AG04449 (cell line): ENCODE measurements at places on chromosomes 16 and 17.

- DNase-seq = no peak
Measured at GRCh38 chr17:45867702-45868101, 23.0 kb downstream of the SPPL2C start.

GRCh38 chr17:74339537-74340195 lies 13.6 kb downstream of the KIF19 start:
- no peak for DNase-seq

DNA sequence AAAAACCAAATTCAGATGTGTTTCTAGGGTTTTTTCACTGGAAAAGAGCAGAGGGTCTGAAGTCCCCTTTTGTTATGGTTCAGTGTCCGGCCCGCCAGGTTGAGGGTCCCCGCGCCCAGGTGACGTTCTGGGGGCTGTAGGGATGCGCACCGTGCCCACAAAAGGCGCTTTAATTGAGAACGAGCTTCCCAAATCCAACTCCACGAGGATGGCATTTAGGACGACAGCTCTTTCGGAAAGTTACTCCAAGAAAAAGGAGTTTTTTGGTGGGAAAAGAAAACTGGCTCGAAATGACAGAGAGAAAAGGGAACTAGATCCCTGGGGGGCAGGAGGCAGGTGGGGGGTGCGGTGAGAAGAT lies 15.9 kb upstream of the ZFHX3 start:
- no peak for DNase-seq

- no peak for DNase-seq
Measured at GRCh38 chr16:85026703-85027102, 892 bp upstream of the KIAA0513 start.

- no peak for DNase-seq
Measured at GRCh38 chr16:3595110-3595486, 16.3 kb downstream of the SLX4 start.

GRCh38 chr16:83870830-83871229 lies 28.1 kb upstream of the MLYCD start:
- no peak for DNase-seq

DNA sequence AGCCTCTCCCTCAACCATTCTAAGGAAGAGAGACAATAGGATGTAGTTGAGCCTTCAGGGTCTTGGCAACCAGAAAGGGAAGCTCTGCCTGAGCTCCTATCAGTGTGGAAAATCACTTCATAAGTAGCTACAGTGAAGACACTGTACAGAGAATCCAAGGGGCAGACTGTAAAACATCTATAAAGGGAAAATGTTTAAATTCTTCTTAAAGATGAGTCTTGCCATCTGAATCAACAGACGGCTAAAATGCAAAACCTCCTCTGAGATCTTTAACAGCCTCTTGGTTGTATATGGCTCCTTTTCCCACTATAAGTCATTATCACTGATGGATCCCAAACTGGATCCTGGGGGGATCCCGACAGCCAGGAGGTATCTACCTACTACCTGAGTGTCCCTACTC lies 239.2 kb upstream of the SOX9 start:
- no peak for DNase-seq

DNA sequence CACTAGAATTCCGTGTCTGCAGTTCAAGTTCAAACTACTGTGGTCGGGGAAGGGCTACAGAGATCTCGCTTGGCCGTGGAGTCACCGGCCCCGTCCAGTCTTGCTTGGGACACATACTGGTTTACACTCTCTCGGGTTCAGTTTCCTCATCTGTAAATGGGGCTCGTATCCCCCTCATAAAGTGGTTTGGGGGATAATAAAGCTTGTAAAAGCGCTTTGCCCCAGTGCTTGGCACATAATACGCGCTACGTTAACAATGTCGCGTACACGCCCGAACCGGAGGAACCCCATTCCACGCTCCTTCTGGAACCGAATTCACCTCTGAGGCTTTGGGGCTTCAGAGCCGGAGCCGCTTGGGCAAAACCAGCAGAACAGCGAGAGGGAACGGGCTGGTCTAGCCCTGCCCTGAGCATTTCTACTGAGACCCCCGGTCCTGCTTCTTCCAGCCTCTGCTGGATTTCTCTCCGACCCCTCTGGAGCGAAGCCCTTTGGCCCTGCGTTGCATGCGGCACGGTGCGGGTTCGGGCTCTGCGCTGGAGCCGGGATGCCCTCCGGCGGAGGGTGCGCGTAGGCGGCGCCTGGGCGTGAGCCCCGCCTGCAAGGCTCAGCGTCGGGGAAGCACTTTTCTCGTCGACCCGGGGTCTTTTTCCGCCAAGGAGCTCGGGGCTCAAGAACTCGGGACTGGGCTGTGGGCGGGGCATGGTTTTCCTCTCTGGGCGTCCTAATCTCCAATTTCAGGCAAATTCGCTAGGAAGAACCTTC lies 26.1 kb upstream of the HOXB13 start:
- no peak for DNase-seq

- DNase-seq = no peak
Measured at GRCh38 chr16:70774261-70774660, 26.7 kb downstream of the VAC14 start.

DNA sequence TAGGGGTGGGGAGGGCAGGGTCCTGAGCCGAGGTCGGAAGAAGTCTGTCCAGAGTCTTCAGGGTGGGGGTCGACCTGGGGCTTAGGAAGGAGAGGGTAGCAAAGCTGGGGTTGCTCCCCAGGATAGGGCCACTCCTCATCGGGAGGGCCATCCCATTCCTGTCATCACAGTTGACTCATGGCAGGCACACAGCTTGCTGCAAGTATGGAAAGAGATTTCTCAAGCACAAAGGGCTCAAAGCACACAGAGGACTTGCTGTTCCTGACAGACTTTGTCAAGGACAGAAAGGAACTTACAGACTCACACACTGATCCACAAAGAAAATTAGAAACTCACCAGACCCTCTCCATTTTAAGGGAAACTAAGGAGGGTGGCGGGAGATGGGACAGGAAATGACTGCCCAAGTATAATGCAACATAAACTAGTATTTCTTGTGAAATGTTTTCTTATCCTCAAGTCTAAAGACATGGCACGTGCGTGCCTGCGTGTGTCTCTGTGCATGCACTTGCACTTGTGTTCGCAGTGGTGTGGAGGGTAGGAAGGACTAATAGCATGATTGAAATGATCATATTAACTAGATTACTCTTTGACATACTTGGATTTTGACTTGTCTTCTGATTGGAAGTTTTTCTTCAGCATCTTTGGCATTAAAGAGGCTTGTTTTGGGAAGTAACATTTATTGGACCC lies 2.4 kb downstream of the AOC2 start:
- DNase-seq = no peak

DNA sequence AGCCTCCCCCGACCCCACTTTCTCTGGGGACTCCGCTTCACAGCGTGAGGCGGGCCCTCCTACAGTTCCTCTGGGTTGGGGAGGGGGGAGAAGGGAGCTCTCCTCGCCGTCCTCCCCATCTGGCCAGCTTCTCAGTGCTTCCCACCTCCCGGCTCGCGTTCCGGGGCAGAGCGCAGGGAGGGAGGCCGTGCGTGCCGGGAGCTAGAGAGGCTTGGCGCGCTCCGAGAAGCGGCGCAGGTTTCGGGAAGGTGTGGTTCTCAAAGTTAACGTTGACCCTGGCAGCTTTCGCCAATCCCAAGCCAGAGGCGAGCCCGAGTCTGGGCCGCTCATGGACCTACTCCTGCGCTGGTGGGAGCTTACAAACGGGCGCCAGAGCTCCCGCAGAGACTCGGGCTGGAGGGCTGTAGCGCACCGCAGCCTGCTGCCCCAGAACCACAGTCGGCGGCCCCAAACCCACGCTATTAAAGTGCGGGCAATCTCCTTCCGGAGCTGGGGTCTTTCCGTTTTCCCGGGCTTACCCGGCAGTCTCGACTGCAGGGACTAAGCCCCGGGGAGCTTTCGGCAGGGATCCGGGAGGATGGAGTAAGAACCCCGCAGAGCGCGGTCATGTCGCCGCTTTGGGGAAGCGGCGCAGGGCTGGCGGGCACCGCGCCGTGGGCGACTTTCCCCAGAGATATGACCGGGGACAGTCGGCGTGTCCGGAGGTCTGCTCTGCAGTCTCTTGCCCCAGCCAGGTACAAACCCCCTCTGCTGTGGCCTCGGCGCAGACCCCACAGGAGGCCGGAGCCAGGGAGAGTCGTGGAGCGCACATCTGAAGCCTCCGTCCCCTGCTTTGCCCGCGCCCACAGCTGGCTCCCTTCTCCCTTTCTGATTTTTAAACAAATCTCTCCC lies 787 bp downstream of the CDH11 start:
- DNase-seq = no peak

DNA sequence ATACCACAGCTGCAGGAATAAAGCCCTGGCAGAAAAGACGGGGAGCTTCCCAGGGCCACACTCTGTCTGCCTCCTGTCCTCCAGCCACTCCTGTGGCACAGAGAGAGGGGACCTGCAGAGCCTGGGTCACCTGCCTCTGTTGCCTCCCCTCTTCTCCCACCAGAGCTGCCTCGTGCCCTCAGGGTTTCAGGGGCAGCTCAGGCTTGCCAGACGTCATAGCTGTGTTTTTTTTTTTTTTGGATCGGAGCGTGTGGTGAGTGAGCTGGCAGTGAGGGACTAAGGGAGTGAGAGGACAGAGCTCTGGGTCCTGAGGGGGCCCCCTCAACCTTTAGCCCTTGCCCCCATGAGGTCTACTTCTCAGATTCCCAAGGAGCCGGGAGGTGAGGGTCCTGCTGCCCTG lies 2.1 kb downstream of the PIK3R6 start:
- no peak for DNase-seq

DNA sequence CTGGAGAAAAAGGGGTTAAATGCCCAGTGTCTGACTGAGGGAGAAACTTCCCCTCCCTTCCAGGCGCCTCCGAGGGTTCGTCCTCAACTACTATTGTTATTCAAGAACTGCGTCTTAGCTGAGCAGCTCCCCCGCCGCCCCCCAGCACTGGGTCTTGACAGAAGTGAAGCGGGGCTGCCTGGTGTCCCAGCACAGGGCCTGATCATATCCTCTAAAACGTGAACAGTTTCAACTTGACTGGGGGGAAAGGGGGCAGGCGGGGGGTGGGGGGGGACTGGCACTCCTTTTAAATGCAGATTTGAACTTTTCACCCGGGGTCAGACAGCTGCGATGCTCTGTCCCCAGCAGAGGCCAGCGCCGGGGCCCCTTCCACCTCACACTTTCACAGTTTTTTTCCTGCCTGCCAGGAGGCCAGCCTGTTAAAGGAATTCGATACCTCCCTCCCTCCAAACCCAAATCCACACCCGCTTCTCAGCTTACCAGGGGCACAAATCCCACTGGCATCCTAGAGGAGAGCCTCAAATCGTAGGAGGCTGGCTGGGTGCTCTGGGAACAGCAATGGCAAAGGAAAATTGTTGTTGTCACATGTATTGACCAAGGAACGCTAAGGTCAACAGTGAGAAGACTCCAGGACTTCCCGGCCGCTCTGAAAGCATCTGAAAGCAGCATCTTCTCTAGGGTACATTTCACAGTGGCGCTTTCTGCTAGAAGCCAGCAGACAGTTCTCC lies 14.5 kb downstream of the ZFHX3 start:
- DNase-seq = no peak

DNA sequence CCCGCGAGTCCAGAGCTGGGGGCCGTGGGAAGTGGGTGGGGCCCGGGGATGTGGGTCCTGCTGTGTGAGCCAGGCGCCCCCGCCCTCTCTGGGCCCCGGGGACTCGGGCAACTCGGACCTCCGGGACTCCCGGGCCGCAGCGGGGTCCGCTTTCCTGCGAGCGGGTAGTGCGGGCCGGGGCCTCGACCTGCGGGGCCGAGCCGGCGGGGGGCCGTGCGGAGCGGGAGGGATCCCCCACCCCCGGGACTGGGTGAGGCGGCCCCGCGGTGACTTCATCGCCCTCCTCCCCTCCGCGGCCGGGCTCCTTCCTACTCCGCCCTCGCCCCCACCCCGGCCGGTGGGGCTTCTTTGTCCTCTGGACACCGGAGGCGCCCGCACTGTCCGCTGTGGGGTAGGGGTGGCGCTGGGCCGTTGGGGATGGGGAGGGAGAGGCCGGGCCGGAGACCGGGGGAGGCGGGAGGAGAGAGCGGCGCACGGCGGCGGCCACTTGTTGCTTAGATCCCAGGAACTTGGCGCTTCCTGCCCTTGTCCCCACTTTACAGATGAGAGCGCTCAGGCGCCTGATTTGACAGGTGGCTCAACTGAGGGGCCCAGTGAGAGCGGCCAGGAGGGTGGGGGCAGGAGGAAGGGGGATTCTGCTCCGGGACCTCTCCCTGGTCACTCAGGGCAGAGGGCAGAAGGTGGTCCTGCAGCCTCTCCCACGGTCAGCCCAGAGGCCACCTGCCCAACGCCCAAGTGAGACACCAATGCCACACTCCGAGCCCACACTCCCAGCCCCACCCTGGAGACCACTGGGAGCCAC lies 874 bp downstream of the CMTM3 start:
- DNase-seq = no peak

- DNase-seq = no peak
Measured at GRCh38 chr16:89700649-89701424, 668 bp downstream of the SPATA2L start.

GRCh38 chr16:9518051-9518450 lies 426.6 kb downstream of the HAPSTR1 start:
- DNase-seq = no peak

- no peak for DNase-seq
Measured at GRCh38 chr17:17111401-17112393, 69.4 kb downstream of the MPRIP start.

DNA sequence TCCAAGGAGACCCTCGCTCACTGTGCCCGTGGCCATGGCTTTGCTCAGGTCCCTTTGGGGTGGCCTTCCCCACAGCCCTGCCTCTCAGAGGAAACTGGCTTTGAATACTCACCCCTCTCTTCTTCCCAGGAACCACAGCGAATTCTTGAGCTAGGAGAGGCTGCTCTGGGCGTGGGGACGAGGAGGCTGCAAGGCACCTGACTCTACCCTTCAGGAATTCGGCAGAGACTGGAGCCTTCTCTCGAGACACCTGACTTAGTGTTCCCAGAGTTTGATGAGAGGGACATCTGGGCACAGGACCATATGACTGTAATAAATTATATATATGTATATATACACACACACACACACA lies 6.2 kb downstream of the LLGL2 start:
- no peak for DNase-seq

- no peak for DNase-seq
Measured at GRCh38 chr16:31025339-31025738, 8.0 kb upstream of the STX4 start.

DNA sequence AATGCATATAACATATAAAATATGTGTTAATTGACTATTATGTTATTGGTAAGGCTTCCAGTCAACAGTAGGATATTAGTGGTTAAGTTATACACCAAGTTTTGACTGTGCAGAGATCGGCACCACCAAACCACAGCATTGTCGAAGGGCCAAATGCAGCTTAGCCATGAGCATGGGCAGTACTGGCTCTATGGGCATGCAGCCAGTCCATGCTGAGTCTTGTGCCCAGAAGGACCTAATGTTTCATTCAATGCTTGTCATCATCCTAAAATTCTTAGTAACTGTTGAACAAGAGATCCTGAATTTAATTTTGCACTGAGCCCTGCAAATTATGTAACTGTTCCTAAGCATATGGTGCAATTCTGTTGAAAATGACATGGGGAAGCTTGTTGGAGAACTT lies 233.4 kb upstream of the HS3ST3A1 start:
- DNase-seq = no peak

GRCh38 chr17:61219460-61219859 lies 180.2 kb upstream of the TBX2 start:
- DNase-seq = no peak

- no peak for DNase-seq
Measured at GRCh38 chr16:86584071-86584685, 5.8 kb downstream of the FOXL1 start.
